HTR-8/SVneo (cell line): ENCODE measurements at places on chromosomes 6 and 20.
A peak's percentile ranks its signal among the peaks of the same experiment; 100 is the strongest.

GRCh38 chr6:20729086-20729485 lies 194.8 kb downstream of the CDKAL1 start:
- no peak for DNase-seq

DNA sequence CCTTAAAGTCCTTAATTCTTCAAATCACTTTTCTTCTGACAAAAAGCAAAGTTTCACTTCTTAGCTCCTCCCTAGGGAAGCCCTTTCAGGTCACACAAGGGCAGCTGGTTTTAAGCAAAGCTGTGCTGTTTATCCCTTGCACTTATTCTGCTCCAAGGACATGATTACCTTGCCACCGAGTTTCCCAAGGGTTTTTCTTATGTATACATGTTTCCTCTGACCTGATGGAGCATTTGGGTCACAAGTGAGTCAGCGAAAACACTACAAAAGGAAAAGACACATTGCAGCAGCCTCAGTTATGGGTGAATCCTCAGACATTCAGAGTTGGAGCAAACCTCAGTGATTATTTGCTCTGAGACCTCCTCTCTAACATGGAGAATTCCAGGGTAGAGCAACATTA lies 26.6 kb upstream of the ILRUN start:
- DNase-seq: no peak

GRCh38 chr6:109800771-109801170 lies 109.7 kb downstream of the FIG4 start:
- DNase-seq: no peak

DNA sequence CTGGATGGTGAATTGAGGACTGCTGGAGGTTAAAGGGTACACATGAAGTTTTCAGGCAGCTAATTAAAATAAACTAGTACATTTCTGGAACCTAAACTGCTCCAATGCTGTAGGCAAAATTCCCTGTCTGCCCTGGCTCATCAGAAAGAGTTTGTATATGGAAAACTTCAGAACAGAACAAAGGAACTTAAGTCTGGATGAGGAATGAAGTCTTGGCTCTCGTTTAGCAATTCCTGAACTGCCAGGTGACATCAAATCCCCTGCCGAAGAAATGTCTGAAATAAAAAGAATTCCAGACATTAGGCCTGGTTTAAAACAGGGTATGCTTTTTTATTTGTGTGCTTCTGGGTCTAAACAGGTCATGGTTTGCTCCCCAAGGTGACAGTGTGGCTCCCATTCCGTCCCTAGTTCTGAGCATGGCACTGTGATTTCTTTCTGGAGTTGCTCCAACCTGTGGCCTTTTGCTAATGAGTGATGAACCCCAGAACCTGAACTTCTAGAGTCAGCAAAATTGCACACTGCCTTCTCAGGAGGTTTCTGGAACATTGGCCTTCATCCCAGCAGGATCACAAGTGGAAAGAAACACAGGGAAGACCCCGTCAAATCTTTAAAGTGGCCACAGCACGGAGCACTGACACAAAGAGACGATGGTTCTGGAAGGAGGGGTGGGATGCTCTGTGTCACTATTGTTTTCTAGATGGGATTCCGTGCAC lies 129.4 kb upstream of the NAA20 start:
- DNase-seq: no peak

GRCh38 chr20:409697-410559 lies 1.8 kb downstream of the RBCK1 start:
- no peak for DNase-seq

DNA sequence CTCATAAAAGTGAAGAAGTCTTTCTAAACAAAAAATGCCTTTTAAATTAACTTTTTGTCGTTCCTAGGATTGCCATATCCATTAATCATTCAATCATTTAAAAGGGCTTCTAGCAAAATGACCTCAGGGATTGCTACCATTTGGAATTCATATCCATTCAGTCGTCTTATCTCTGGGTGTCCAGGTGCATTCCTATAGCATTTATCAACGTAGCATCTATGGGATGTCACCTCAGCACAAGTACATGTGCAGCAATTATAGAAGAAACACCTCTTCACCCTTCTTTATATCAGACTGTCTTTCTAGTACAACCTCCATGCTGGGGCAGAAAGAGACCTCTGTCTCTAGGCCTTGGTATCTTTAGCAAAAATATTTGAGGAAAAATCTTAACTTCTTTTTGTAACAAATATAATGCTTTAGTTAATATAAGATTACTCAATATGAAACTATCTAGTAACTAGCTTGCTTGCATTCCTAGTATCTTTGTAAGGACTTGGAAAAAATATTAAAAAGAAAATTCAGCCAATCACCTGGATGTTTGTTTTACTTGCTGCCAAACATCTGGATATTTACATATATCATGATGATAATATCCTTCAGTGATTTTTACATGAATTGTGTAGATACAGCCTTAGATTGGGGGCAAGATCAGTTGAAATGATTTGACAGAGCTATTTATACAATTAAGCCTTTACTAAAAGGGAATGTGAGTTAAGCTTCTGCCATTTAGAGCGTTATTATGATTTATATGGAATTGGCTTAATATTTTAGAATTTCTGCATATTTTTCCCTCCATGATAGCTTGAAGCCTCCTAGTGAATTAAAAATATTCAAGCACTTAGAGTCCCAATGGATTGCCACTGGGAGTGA lies 356.8 kb downstream of the HDGFL1 start:
- DNase-seq: no peak

DNA sequence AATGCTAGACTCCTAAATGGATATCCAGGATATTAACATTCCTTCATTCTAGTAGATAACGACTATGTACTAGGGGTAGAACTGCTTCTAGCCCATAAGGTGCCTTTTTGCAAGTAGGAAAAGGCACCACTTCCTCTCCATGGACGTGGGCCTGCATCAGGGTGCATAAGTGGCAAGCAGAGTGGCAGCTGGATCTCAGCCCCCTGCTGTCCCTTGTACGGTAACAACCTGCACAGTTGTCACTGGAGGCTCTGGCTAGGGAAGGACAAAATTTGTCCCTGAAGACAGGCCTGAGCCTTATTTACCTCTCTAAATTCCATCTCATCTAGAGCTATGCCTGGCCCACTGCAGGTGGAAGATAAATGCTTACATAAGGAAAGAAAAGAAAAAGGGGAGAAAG lies 42.5 kb upstream of the SAYSD1 start:
- no peak for DNase-seq

- no peak for DNase-seq
Observed at GRCh38 chr6:10412461-10413261, 2.2 kb downstream of the TFAP2A start.

- DNase-seq: peak; percentile 50
Observed at GRCh38 chr20:63224412-63225081, 8.6 kb upstream of the YTHDF1 start.

DNA sequence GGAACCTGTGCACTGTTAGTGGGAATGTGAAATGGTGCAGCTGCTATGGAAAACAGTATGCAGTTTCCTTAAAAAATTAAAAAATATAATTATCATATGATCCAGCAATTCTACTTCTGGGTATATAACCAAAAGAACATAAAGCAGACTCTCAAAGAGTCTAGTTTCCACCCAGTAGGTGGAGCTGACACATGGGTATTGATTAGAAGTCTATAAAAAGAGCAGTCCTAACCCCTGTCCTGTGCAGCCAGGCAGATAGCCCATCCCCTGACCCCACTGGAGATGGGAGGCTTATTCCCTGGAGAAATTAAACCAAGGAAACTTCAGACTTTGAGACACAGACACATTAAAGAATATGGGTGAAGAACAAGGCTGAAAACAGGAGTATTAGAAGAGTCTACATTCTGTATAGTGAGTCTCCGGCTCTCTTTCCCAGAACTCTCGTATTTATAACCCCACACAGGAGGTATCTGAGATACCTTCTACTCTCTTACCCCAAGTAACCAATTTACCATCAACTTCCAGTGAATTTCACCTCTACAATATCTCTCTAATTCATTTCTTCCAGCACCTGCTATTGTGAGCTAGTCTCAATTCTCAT lies 92.3 kb downstream of the SEL1L2 start:
- DNase-seq: no peak

GRCh38 chr6:107712665-107713551 lies 111.2 kb downstream of the SCML4 start:
- DNase-seq: no peak

GRCh38 chr20:57219071-57219677 lies 47.3 kb downstream of the BMP7 start:
- no peak for DNase-seq

DNA sequence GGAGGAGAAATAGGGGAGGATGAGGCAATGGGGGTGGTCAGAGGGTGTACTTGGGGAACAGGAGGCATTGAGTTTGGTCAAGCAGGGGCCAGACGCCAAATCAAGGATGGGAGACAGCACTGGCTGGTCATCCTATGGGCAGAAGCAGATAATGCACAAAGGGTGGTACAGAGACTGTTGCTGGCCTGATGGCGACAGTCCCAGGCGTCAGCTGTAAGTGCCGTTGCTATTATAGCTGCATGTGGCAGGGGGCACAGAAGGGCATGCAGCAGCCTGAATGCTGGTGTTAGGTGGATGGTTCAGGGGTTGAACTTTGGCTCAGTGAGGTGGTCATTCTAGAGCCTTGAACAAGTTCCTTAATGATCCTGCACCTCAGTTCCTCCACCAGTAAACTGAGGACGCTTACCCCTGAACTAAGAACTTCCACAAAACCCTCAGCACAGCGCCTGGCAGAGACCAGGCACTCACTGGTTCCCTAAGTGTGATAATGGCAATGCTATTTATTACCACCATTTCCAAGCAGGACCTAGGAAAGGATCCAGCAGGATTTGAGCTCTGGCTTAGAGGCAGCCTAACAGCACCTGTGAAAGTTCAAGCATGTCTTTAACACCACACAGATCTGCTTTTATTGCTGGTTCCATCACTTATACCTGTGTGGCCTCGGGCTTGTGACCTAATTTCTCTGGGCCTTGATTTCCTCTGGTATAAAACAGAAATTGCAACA lies 162.7 kb downstream of the INSM1 start:
- no peak for DNase-seq

- no peak for DNase-seq
Observed at GRCh38 chr6:162156146-162156545, 571.4 kb downstream of the PRKN start.

- DNase-seq: no peak
Observed at GRCh38 chr6:152458648-152459644, 178.2 kb downstream of the SYNE1 start.

- DNase-seq: no peak
Observed at GRCh38 chr6:26113570-26113969, 26.3 kb downstream of the HFE start.

GRCh38 chr20:32586291-32586690 lies 1.2 kb upstream of the NOL4L start:
- no peak for DNase-seq

DNA sequence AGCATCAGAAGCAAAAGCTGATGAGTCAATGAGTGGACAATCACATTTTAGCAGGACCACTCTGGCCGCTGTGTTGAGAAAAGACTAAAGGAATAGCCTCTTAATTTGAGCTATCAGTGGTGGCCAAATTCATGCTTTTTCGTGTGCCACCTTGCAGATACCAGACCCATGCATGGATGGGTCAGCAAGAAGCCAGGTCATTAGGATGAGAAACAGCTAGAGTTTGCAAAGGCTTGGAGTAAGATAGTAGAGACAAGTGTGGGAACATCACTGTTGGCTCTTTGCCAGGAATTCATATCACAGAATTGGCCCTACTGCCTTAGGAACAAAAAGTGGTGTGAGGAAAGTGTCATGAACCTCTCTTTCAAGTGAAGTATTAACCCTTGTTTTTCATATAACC lies 25.5 kb downstream of the MRAP2 start:
- DNase-seq: no peak

DNA sequence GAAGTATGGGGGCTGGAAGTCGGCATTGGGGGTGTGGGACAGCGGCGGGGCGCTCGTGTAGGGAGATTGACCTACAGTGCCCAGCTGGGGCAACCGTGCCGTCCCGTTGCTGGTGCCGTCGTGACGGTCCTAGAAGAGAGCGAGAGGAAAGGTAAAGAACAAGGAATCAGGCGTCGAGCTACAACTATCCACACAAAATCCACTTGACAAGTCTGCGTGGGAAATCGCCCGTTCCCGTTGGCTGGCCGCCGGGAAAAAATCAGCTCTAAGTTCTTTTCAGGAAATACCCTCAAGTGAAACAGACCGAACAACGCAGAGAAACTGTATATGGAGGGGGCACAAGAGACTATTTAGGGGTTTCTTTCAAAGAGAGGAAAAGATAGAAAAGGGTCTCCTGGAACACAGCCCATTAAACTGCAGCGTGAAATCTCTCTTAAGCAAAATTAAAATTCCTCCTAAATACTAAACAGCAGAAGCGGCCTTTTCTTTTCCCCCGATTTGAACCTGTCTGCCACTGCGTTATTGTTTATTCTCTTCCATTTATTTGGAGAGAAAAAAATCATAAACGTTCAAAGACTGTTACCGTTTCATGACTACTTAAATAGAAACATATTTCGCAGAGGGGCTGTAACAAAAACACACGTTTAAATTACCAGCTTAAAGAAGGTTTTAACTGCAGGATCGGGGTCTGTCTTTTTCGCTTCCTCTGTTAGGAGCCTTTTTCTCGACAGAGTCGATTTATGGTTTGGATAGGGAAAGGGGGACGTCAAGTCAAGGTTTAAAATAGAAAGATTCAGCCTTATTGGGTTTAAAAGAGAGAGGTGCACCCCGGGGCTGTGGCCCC lies 4.4 kb downstream of the TFAP2A start:
- DNase-seq: no peak

DNA sequence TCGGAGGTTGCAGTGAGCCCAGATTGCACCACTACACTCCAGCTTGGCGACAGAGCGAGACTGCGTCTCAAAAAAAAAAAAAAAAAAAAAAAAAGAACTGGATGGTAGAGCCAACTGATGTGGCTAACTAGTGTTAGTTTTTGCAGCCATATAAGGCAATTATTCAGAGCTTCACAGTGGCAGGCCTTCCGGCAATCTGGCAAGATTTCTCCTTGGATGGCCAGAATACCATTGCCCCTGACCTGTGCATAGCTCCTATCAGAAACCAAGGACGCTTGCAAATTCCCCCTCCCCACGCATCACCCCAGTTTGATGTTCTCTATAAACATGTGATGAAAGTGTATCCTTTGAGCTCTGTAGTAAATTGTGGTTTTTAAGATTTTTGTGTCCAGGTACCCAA lies 127.0 kb downstream of the RNF144B start:
- DNase-seq: no peak

DNA sequence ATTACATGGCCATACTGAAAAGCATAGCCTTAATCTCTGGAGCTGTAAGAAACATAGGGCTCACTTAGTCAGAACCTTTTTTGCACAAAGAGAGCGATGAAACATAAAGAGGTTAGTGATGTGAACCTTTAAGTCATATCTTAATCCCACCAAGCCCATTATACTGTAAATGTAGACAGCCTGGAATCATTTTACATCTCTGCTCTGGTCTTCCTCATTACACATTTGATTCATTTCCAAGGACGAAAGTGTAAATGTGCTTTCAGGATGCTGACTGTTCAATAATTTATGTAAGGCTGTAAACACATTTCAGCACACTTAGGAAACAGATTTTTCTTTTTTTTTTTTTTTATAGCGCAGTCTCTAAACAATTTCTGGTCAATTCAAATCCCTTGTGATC lies 131.3 kb upstream of the B3GAT2 start:
- no peak for DNase-seq

- peak; percentile 85 for DNase-seq
Observed at GRCh38 chr6:41367700-41368099, 32.3 kb downstream of the NCR2 start.

- no peak for DNase-seq
Observed at GRCh38 chr20:49515586-49515985, 33.1 kb upstream of the KCNB1 start.

- no peak for DNase-seq
Observed at GRCh38 chr20:51450221-51450712, 92.3 kb downstream of the NFATC2 start.

GRCh38 chr6:6546318-6547109 lies 42.0 kb upstream of the LY86 start:
- DNase-seq: peak; percentile 13

GRCh38 chr6:35354361-35355135 lies 12.2 kb downstream of the PPARD start:
- DNase-seq: no peak
